KG1 (cell line): ENCODE measurements at places on chromosomes 12 and 14.

DNA sequence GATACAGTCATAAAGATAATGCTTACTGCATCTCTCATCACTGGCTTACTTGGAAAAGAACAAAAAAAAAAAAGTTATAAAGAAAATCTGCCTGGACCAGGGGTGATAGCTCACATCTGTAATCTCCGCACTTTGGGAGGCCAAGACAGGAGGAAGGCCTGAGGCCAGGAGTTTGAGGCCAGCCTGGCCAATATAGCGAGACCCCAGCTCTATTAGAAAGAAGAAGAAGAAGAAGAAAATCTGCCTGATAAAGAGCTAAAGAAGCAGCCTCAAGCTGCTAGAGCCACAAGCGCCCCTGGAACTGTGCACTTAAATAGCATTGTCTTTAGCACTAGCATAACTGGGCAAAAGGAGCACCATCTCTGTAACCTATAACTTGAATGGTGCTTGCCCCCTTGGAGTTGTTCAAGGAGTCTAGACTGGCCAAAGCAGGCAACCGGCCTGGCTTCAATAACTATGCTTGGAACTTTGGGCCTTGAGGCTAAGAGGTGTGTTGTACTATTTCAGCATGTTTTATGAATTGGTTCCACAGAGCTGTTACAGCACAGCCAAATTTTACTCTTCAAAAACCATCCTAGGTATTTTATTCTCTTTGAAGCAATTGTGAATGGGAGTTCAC, 53.2 kb downstream of the SINHCAF start:
- no peak for DNase-seq

DNA sequence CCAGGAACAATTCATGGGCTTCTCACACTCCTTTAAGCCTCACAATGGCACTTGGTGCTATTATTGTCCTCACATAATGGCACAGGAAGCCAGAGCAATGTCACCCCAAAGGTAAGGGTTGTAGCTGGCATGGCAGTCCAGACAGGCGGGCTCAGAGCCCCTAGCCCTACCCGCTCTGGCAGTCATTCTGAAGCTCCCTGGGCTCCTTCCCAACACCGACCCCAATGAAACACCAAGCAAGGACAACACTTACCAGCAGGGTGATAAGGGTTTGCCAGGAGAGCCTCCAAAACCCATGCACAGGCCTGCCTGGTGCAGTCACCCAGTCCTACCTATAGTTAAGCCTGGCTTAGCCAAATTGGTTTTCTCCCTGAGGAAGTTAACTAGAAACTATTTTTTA, 30.8 kb downstream of the MAX start:
- no peak for DNase-seq

- DNase-seq, result no peak
Observed at GRCh38 chr12:24049728-24050127, 100.3 kb upstream of the SOX5 start.

GRCh38 chr14:68628605-68629310, 164.1 kb downstream of the ZFP36L1 start:
- DNase-seq, result no peak

- no peak for DNase-seq
Observed at GRCh38 chr12:108888031-108888430, 8.1 kb downstream of the DAO start.

GRCh38 chr12:2292560-2292959, 239.8 kb downstream of the CACNA1C start:
- DNase-seq, result no peak
